ENCODE measurements at places on chromosomes 2 and 18.

GRCh38 chr2:147542351-147542750 lies 302.5 kb upstream of the ACVR2A start:
- DNase-seq, result no peak

GRCh38 chr2:96073170-96073775 lies 38.6 kb upstream of the GPAT2 start:
- DNase-seq, result no peak

- DNase-seq, result no peak
Measured at GRCh38 chr18:58637197-58637596, 8.3 kb upstream of the ALPK2 start.

GRCh38 chr2:58871469-58872142 lies 630.5 kb upstream of the FANCL start:
- no peak for DNase-seq

- no peak for DNase-seq
Measured at GRCh38 chr2:7707723-7708122, 790.5 kb downstream of the RNF144A start.
